Esophagus squamous epithelium (tissue), 5 donors: ENCODE measurements at places on chromosomes 11 and 22. TPM values are rescaled to one million over a fixed set of nuclear protein-coding genes. Genes with fewer than 3 reads are reported as not detected.
A peak's percentile ranks its signal among the peaks of the same experiment; 100 is the strongest.

GRCh38 chr22:33327348-33327860, 269.2 kb upstream of the SYN3 start:
- no peak for DNase-seq

DNA sequence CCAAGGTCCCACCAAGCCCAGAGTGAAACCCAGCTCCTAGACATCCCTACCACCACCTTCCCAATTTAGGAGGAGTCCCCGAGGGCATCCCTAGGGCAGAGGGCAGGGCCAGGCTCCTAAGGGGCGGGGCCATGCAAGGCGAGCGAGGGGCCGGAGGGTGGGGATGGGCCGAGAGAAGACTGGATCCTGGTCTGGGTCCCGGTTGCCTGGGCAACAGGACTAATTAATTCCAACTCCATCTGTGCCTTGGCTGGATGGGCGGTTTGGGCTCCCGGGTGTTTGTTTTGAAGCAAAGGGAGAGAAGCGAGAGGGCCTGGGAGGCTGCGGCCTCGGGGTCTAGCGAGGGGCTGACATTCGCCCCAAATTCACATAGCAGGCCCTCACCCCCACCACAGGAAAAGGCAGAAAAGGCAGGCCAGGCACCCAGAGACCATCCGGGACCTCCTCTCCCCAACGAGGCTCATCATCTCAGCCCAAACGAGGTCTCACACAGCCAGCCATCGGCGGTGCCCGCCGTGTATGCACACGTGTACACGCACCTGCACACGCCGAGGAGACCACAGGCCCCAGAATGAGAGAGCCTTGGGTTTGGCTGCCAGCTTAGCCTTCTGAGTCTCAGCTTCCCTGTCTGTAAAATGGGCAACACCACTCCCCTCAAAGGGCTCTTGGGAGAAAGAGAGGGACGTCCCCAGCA, 23.9 kb downstream of the ELFN2 start:
- DNase-seq, result no peak

GRCh38 chr11:87228820-87229219, 191.1 kb downstream of the TMEM135 start:
- DNase-seq, result no peak

- DNase-seq, result no peak
Observed at GRCh38 chr11:114918286-114918685, 240.0 kb downstream of the NXPE2 start.

DNA sequence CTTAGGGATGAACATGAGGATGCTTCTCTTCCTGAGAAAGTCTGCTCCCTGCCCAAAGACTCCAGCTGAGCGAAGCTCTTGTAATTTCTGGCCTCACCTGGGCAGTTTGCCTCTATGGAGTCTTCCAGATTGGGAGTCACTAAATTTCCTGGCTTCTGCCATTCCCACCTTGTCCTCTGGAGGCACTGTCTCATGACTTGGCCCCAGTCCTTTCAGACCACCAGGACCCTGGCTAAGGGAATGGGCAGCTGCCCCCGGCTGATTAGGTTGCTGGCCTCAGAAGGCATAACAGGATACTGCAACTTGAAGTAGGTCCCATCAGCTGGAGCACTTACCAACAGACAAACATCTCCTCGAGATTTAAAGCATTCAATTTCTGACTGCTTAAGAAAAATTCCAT, 128.1 kb upstream of the SPON1 start:
- DNase-seq, result no peak

DNA sequence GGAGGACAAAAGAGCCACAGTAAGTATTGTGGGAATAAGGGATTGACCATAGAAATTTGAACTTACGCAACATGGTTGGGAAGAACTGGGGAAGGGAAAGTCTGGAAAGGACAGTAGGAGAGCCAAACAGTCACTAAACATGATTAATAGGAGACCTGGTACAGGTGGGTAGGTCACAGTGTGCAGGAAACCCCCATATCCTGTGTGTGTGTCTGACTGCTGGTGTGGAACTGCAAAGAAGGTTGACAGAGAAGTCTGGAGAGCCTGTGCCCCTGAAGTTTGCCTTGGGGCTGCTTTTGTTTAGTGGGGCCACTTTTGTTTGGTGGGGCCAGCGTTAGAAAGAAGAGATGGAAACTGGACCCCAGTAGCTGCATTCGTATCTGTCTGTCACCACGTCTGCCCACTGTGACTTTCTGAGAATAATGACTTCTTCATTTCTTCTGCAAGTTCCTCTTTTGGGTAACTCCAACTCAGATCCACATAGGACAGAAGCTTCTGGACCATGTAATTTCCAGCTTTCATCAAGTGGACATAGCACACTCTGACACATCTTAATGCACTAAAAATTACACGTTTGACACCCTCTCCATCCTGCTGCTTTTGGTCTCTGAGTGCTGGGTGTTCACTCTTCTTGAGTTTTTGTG, 126.8 kb upstream of the RAG2 start:
- DNase-seq, result no peak

DNA sequence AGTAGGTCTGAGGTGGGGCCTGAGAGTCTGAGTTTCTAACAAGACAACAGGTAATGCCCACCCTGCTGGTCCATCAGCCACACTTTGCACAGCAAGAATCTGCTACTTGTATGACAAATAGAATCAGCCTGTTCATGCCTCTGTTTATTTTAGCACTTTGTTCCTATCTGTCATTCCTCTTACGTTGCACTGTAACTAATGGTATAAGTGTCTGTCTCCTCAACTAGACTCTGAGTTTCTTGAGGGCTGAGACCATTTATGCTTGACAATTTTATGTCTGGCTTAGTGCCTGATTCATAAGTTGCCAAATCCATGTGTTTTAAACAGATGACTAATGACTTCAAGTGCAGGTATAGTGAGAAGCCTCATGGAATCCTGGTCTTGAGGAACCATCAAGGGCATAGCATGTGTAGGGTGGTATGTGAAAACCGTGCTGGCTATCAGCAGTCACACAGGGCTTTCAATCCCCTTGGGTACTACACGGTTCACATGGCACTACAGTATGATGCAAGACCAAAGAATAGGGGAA, 209.7 kb downstream of the C11orf91 start:
- DNase-seq, result no peak

DNA sequence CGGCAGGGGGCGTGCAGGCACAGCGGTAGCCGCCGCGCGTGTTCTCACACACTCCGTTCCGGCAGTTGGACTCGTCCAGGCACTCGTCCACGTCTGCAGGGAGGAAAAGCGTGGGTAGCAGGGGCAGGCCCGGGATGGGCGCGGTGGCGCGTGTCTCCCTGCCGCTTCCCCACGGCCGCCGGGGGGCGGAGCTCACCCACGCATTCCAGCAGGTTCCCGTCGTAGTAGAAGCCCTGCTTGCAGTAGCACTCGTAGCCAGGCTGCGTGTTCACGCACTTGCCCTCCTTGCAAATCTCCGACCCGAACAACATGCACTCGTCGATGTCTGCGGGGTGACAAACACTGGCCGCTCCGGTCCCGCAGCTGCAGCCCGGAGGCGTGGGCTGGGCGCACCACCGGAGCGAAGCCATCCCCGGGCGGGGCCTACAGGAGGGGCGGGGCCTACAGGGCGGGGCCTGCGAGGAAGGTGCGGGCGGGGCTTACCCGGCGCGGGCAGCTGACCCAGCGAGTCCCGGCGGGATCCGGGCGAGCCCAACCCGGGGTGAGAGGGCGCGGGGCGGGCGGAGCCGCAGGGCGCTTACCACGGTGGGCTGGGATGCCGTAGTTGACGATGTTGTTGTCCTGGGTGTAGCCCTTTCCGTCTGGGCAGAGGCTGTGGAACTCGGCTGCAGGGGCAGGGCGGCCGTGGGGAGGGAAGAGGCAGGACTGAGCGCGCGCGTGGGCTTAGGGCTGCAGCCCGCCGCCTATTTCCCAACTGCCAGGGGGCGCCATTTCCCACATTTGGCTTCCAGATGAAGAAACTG, 15.6 kb downstream of the SCYL1 start:
- peak; percentile 73 for DNase-seq

- DNase-seq, result no peak
Observed at GRCh38 chr11:46298699-46299433, 21.4 kb downstream of the CREB3L1 start.

GRCh38 chr22:31173386-31174145, 13.6 kb downstream of the RNF185 start:
- no peak for DNase-seq

- no peak for DNase-seq
Observed at GRCh38 chr11:37907436-37908218, 1309.6 kb upstream of the RAG2 start.

DNA sequence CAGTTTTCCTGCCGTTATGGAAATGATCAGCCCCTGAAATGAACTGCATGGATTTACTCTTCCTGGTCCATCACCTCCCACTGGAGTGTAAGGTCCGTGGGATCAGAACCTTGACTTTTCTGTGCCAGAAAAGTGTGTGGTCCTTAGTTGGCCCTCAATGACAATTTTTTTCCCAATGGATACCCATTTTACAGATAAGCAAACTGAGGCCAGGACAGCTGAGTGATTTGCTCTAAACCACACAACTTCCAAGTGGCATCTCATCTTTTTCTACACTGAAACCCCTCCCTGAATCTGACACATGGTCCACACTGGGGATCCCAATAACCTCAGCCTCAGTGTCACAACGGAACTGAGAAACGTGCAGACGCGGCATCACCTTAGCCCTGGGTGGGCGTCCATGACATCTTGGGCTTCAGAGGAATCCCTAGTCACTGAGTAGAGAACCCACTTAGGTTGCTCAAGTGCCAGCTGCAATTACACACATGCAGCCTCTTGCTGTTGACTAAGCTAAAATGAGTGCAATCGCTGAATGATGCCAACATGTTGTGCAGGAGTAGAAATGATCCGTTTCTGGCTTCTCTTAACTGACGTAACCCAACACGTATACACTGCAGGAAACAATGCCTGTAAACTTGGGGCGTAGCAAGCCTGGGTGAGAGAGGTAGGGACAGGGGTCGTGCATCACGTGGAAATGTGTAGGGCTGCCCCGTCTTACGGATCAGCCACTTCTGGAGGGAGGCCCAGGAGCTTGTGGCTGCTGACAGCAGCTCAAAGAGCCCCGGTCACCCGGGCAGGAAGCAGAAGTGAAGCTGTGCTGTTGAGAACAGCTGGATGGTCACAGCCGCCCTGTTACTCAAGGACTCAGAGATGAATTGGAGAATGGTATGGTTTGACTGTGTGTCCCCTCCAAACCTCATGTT, 136.3 kb downstream of the SHANK2 start:
- DNase-seq, result no peak

GRCh38 chr22:41687901-41688364, 734 bp downstream of the SNU13 start:
- no peak for DNase-seq

DNA sequence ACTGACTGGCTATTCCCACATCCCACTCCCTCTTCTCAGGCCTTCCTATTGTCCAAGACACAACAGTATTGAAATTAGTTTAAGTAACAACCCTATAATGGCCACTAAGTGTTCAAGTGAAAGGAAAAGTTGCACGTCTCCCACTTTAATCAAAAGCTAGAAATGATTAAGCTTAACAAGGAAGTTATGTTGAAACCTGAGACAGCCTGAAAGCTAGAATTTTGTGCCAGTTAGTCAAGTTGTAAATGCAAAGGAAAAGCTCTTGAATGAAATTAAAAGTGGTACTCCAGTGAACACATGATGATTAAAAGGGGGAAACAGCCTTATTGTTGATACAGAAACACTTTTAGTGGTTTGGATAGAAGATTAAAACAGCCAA, 332.7 kb downstream of the CASP12 start:
- DNase-seq, result no peak

DNA sequence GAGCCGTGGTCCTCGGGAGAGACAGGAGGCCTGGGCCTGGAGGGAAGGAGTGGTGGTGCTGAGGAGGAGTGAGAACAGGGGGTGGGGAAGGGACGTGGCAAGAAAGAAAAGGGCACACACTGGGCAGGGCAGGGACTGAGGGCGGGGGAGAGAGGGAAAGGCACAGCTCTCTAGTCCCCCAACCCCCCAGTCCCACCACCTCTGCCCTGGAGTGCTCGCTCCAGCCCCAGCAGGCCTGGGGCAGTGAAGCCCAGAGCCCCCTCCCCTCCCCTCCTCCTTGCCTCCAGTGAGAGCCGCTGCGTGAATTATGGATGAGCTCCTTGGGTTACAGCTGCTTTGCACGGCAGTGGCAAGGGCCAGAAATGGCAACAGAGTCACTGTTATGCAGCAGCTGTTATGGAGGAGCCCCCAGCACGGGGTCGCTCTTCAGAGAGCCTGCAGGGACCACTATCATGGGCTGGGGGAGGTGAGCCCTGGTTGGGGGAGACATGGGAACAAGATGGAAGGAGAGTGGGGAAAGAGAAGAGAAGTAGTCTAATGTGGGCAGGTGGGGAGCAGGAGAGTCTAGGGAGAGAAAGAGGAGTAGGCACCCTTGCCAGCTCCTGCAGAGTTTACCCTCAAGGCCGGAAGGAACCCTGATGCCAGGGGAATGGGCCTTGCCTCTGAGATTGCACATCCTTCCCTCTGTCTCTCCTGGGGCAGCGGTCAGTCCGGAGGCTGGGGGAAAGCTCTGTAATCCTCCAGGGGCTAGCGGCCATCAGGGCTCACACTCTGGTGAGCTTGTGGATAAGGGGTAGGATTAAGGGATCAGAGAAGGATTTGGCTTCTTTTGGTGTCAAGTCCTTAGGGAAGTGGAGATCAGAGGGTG, 3.6 kb downstream of the RTN4RL2 start:
- DNase-seq, result no peak

DNA sequence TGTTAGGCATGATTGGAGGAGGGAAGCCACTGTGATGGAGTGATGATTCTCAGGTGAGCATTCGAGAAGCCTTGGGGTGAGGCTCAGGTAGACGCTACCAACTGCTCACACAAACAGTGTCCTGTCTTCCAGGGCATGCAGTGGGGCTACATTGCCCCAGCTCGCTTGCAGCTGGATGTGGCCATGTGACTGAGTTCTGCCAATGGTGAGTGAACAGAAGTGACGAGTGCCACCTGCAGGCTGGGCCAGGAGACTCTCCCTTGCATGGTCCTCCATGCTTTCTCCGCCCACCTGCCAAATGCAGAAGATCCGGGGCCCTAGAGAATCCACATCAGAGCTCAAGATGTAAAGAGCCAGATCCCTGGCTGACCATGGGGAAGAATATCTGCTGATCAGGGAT, 195.9 kb downstream of the BCR start:
- no peak for DNase-seq

DNA sequence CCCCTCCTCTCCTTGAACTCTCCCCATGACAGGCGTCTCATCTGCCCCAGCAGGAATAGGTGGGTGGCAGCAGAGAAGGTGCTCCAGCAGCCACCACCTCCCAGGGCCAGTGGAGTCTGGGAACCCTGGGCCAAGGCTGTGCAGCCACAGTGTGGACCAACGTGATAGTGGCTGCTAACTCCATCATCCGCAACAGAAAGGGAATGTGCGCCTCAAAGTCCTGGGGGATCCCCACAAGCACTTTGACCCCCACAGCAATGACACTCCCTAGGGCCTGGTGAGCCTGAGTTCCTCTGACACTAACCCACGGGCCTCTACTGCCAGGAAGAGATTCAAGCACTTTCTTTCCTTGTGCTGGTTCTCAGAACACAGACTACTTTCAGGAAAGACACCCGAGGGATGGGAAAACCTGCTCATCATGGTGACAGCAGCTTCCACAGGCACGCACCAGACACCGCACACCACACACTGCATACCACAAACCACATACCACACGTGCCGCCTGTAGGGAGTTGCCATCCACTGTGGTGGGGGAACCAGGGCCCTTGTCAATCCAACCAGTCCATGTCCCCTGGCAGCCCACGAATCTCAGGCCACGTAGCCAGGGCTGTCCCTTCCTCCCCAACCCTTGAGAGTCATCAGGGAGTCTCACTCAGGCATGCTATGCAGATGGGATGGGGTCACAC, 3.4 kb upstream of the SLC25A1 start:
- no peak for DNase-seq

EMID1 gene
- 0.50 TPM for total RNA-seq

SMIM35 gene
- not detected for total RNA-seq

ISX gene
- total RNA-seq, result not detected

SMCO4 gene
- 7.1 TPM for total RNA-seq
